ENCODE measurements at places on chromosomes 11 and 22.

DNA sequence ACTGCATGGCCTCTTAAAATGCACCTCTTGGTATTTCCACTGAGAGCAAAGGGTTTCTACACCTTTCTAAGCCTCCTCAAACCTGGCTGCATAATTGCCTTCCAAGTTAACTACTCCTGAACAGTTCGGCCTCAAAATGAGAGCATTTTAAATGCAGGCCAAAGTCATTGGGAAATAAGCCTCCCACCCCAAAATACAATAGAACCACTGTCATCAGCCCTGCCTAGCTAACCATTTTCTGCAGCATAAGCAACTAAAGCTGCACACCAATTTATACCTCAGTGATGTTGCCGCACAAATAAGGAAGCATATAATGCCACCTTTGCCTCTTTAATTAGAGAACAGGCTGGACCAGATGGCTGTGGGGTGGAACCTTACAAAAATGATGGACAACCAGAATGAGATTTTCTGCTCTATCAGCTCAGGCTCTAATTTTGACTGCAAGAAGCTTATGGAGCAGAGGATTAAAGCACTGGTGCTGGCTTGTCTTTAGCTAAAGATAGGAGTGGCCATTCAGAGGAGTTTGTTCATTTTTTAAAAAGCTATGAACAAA, 4.3 kb downstream of the TOB2 start:
- no peak for DNase-seq

DNA sequence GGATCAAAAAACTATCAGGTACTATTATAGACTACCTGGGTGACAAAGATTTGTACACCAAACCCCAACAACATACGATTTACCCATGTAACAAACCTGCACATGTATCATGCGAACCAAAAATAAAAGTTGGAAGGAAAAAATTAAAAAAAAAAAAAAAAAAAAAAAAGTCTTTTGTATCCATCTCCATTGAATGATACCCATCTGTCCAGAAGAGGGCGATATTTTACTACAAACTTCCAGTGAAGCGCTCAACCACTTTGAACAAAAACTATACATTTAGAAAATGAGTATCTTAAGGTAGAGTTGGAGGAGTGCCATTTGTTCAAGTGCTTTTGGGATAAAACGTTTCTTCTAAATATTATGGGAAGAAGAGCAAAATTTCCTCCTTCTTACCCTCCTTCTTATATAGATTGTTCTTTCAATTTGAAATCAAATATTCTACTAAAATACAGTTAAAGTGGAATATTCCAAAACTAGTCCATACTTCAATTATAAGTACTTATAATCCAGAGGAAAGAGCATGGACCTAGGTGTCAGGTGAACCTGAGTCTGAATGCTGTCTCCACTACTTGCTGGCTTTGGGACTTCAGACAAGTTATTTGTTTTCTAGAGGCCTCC, 23.3 kb downstream of the ARL14EP start:
- DNase-seq, result peak; percentile 59

DNA sequence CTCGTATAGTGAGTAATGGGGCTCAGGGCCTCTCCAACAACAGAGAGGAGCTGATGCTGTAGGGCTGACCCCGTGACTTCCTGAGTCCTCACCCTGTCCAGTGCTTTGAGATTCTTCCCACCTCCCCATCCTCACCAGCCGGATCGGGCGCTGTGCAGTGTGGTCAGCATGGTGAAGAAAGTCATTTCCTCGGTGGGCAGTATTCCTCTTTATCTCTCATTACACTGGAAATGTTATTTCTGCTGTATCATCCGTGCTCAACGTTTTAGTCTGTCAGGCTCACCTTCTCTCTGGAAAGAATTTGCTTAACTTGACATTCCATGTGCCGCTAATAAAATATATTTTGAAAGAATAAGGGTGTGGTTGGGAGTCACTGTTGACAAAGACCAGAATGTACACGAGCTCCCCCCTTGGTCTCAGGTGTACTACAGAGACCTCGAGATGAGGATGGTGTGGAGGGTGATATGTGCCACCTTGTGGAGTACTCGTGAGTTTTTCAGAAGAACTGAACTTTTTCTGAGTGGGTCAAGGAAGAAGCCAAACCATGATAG, 25.7 kb upstream of the SCGB1A1 start:
- peak; percentile 39 for DNase-seq

GRCh38 chr11:14095882-14096281, 133.4 kb downstream of the SPON1 start:
- DNase-seq, result no peak

DNA sequence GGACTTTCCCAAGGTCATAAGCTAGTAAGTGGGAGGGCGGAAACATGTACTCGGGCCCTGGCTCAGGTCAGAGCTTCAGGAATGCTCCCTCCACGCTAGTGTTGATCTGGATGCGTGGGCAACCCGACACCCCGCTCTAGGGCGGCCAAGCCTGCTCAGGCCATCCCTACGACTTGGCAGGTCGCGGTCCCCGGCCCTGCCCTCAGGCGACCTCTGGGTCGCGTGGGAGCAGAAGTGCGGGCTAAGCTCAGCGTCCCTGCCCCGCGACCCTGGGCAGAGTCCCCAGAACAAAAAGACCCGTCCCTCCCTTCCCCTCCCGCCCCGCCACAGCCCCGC, 781 bp upstream of the TEF start:
- DNase-seq, result no peak

Measured in activated CD4-positive, alpha-beta T cell treated with anti-CD3 and anti-CD28 coated beads, Interleukin-2, Interleukin-4, amounts not matched to agents 100 ng/mL and 50 ng/mL, durations not matched to agents 16 hours and 8 hours (primary cell).